Stimulated activated CD8-positive, alpha-beta memory T cell treated with anti-CD3 and anti-CD28 coated beads, Interleukin-4, amount 100 ng/mL, for 1 hour (primary cell): ENCODE measurements at places on chromosomes 5 and 9.

GRCh38 chr5:148418511-148418910, 34.8 kb downstream of the FBXO38 start:
- DNase-seq, result no peak

DNA sequence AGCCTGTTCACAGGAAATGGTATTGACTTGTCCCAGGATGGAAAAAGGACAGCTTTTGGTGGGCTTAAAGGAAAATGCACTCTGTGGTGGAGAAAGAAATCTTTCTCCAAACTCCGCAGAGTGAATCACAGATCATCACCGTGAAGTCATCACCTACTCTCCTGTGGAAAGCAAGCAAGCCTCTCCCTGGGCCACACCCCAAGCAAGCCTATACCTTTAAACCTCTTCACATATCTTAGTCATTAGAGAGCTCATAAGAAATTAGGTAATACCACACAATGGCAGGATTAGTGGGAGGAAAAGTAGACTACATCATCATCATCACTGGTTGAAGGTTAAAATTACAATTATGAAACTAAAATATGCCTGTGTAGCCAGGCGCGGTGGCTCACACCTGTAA, 23.2 kb downstream of the TLE1 start:
- DNase-seq, result no peak

GRCh38 chr5:41526699-41527098, 16.3 kb upstream of the PLCXD3 start:
- DNase-seq, result no peak

- no peak for DNase-seq
Observed at GRCh38 chr5:27328480-27328879, 290.1 kb upstream of the CDH9 start.

GRCh38 chr5:172348084-172348483, 64.5 kb upstream of the UBTD2 start:
- DNase-seq, result no peak

DNA sequence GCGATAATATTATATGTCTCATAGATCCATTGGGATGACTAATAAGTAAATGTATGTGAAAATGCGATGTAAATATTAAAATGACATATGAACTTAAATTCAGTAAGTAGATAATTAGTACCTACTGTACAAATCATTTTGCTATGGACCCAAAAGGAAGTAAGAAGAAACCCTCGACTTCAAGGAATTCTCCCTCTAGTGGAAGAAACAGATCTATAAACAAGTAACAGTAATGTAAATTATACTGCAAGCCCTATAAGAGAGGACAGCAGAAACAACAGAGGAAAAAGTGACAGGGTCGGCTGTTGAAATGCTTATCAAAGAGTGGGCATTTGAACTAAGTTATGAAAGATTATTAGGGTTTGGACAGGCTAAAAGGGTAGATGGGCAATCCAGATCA, 320.3 kb downstream of the DMAC1 start:
- no peak for DNase-seq

GRCh38 chr9:4666042-4666699, at the start of gene SPATA6L:
SPATA6L (minus strand) TSS chr9:4666480; CDS start chr9:4666250, 230 bp downstream.
- peak; percentile 20 for DNase-seq

DNA sequence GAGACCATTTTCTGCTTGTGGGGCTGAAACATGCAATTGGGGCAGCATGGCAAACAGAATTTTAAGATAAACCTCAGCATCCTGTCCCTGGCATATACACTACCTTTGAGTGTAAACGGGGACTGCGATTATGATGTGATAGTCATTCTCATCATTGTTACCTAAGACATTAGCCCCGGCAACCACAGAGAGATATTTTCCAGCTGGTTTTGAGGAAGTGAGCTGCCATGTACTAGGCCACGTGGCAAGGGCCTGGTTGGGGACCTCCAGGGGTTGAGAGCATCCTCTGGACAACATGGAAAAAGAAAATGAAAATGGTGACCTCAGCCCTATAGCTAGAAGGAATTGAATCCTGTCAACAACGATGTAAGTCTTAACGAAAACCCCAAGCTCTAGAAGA, 623.6 kb upstream of the CDH18 start:
- DNase-seq, result no peak

GRCh38 chr5:148141645-148142044, 26.7 kb upstream of the SPINK14 start:
- no peak for DNase-seq

DNA sequence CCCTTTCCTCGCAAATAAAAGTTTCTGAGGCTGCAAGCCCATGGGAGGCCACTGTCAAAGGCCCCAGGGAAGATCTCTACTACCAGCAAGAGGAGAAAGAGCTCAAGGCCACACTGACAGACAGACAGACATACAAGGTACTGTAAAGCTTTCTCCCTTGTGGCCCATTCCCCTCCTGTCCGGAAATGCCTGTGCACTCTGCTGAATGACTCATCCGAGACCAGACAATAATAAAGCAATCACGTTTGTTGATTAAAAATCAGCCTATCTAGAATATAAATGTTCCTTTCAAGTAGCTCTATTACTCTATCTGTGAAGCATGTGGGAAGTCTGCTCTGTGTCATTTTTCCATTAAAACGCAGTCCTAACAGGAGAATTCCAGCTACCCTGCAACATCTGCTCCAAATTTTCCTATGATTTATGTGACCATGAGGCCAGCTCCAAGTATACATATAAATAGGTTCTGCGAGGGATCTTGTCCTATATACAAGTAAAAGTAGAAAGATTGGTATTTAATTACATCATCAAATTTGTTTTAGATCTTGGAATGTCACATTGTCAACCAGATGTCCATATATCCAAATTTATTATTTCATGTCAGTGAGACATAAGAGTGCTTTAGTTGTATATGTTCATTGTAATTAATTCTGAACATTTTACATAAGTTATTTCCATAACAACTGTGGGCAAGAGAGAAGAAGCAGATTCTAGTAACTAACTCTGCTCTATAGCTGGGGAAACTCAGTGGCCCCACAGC, 34.7 kb upstream of the TGFBI start:
- no peak for DNase-seq

- no peak for DNase-seq
Observed at GRCh38 chr9:557601-558201, 283.8 kb upstream of the DMRT1 start.

- no peak for DNase-seq
Observed at GRCh38 chr5:163504079-163504931, 1.1 kb upstream of the MAT2B start.

- no peak for DNase-seq
Observed at GRCh38 chr9:128916204-128916603, 4.6 kb upstream of the PHYHD1 start.

DNA sequence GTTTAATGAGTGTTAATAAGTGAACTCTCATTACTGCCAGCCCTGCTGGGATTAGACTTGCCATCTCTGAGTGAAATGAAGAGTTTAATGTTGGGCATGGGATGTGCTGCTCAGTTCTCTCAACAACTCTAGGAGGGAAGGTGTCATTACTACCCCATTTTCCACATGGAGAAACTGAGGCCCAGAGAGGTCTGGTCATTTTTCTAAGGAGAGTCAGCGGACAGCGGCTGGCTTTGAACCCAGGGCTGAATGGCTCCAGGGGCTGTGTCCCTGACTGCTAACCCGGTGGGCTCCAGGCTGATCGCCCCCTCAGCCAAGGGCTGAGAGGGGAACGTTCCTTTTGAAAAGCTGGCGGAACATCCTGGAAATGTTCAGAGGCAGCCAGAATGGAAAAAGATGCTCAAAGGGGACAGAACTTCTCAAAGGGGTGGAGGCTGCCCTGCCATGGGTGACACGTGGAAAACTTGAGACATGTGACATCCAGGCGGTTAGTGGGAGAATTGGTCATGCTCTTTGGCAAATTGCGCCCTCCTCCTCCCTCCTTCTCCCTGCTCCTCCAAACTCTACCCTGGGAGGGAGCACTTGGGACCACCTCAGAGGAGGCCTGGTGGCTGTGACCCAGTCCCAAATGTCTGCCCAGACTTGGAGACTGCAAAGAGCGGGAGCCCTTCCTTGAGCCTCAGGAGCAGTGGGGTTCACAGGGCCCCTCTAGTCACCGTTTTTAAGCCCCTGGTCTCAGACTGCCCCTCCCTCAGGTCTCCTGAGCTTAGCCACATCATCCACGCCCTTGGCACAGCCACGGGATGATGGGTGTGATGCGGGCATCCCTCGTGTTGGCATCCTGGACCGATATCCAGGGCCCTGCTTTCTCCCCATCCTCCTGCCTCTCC, 28.7 kb downstream of the DNM1 start:
- DNase-seq, result no peak

DNA sequence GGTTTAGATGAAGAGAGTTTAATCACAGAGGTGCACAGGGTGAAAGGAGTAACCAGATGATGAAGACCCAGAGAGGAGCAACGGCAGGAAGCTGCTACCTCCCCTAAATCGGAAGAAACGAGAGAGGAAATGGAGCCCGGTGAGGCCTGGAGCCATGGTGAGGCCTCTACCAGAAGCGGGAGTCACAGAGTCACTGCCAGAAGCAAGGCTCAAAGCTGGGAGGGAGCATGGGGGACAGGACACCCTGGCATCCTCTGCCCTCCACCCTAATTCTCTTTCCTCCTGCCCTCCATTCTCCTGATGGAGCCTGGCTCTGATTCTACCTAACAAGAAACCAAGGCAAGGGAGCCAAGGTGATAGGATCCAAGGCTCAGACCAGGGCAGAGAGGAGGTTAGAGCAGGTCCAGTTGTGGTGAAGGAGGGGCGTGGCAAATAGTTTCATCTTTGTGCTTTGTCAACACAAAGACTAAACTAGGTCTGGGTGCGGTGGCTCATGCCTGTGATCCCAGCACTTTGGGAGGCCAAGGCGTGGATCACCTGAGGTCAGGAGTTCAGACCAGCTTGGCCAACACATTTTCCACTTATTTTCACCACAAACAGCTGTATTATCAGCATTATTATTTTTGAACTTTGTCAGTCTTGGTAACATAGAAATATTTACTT, 134.4 kb upstream of the RAI14 start:
- no peak for DNase-seq

- DNase-seq, result no peak
Observed at GRCh38 chr9:27431543-27432147, 92.4 kb upstream of the IFNK start.

DNA sequence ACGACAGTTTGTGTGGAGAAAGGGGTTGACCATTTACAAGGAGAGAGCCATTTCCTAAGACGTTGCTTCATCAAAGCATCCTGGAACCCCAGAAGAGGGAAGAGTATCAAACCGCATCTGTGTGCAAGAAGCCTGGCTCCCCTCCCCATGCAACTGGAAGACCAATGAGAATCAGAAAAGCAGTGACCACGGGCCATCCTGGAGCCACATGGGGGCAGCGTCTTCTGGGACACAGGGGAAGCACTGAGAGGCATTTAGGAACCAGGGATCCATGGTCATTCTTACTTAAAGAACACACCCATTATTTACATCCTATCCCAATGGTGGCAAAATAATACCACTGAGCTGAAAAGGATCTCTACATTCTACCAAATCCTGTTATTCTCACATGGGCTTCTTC, 29.3 kb downstream of the SEMA5A start:
- DNase-seq, result no peak

GRCh38 chr9:116763770-116764169, 76.7 kb downstream of the TRIM32 start:
- no peak for DNase-seq

GRCh38 chr5:165370794-165371193, 1865.4 kb downstream of the MAT2B start:
- no peak for DNase-seq

GRCh38 chr9:2066312-2067273, 51.4 kb downstream of the SMARCA2 start:
- DNase-seq, result no peak

DNA sequence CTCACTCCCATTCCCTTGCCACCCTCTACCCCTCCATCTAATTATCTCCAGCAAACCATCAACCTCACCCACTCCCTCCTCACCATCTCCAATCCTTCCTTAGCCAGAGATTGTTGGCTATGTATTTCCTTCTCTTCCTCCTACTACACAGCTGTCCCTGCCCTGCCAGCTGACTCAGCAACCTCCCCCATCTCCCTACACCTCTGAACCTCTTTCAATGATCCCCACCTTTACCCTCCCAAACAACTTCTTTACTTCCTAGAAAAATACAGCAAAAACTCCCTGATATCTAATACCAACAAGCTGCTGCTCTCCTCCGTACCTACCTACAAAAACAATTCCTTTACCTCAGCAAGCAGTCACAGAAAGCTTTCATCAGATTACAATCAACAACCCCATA, 37.3 kb downstream of the SPTLC1 start:
- no peak for DNase-seq

DNA sequence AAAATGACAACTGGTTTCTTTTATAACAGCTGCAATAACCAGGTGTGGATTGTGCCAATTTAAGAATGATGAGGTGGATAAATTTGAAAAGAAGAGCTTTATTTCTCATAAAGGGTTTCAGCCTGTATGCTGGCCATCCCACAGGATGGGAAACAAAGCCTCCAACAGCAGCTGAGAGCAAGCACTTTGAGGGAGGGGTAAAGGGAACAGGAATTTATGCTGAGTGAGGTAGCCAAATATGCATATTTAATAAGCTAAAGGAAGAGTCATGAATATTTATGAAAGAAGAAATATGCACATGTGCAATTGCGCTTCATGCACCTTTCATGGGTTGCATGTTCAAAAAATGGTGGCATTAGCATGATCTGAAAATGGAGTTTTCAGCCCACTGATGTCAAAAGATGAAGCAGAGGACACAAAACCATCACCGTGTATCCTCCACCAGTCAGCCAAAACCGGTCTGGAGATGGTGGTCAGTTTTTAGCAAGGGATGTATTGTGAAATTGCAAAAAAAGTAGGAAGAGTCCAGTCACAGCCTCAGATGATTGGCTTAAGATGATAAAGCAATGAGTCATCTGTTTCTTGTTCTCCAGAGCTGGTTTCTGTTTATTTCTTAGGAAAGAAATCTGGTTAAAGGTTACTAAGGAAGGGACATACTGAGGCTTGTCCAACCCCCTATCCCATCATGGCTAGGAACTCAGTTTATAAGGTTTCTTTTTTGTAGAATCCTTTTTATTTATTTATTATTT, 47.9 kb downstream of the DEPDC1B start:
- DNase-seq, result no peak

DNA sequence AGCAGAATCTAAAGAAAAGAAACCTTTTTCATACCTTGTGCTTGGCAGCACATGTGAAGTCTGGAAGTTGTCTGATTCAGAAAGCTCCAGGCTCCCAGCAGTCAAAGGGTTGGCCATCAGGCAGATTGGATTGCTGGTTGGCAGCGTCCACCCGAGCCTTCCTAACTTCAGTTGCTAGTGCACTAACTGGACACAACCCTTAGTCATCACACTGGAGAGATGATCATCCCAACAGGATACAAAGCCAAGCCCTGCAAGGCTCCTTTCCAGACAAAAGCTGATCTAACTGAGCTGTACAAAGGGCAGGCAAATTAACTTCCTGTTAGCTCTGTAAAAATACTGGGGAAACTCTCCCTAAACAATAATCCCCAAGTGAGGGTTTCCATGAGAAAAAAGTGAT, 185.6 kb downstream of the SNX18 start:
- DNase-seq, result no peak
